GM12878 (cell line): ENCODE measurements at places on chromosomes 11 and 22.

- no peak for DNase-seq
Measured at GRCh38 chr22:38314051-38314932, 2.9 kb downstream of the CSNK1E start.

DNA sequence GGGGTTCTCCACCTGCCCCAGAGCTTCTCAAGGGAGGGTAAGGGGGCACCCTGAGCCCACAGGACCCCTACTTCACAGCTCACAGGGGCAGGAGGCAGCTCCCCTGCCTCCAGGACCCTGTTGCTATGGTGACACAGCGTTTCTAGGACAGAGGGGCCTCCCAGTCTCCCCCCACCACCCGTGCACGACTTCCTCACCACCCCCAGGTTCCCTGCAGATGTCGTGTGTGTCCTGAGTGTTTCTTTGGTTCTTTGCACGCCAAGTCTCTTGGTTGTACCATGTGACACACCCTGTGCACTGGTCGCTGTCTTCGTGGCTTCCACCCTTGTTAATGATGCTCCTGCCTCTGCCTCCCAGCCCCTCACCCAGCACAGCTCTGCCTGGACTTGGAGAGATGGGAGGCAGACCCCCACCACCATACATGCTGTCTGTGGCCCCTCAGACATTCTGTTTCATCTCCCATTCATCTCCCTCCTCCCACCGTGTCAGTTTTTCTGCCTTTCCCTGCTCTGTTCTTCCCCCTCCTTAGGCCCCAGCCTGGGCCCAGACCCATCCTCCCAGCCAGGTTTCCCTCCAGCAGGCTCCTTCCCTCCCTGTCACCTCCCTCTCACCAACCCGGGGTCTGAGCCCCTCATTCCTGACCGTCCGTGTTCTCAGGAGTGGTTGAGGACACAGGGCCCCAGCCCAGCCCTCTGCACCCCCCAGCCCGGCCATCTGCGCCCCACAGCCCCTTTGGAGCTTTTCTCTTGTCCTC lies 24.5 kb upstream of the RAB1B start:
- no peak for DNase-seq

DNA sequence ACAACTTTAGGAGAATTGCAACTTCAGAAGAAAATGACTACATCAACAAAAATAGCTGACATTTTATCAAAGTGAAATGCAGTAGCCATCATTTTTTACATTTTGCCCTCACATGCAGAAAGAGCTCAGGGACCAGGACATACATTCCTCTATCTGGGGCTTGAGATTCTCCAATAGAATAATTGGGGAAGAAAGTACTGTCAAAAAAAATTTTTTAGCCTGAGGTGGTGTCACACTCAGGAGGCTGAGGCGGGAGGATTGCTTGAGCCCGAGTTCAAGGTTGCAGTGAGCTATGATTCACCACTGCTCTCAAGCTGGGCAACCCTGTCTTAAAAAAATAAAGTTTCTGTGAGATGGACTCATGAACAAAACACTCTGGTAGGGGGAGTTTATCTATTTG lies 32.2 kb upstream of the DEPDC7 start:
- DNase-seq, result no peak

DNA sequence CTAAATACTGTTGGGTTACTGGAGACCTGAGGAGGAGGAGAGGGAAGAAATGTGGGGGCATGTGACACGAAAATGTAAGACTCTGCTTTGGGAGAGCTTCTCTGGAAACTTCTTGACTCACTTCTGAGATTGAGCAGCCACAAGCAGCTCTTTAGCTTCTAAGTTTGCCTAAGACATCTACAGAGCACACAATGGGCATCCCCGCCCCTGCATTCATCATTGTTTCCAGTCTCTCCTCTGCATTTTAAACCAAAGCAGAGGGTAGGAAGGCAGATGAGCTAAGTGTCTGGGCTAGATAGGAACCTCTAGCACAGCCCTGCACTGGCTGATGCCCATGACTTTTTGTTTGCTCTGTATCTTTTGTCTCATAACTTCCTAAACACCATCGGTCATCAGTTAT lies 2.1 kb upstream of the OR52D1 start:
- no peak for DNase-seq

DNA sequence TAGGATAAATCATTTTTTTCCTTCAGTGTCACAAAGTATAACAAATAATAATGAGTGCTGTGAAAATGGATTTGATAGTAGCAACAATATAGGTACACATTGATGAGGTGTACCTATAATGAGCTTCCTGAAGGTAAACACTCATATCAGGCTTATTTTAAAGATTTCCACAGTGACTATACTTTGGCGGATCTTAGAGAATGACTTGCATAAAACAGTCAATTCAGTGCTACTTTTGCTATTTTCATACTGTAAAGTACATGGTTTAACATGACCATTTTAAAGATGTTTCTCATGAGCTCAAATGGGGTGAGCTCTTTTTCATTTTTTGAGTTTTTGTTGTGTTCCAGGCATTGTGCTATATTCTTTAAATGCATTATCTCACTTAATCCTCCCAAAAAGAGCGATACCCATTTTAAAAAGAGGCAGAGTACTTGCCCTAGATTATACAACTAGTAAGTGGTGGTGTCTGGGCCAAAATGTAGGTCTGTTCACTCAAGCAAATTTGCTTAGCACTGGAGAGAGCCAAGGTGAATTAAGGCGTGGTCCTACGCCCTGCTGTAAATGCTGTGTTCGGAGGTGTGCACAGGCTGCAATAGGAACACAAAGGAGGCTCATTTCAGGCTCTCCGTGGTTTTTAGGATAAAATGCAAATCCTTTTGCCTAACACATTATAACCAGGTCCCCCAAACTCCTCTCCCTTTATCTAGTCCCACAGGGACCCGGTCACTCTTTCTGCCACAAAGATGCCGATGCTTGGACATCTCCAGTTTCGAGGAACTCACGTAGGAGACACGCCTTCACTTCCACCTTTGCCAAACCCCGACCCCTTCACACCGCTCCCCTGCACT lies 617 bp upstream of the ALKBH3 start:
- no peak for DNase-seq

DNA sequence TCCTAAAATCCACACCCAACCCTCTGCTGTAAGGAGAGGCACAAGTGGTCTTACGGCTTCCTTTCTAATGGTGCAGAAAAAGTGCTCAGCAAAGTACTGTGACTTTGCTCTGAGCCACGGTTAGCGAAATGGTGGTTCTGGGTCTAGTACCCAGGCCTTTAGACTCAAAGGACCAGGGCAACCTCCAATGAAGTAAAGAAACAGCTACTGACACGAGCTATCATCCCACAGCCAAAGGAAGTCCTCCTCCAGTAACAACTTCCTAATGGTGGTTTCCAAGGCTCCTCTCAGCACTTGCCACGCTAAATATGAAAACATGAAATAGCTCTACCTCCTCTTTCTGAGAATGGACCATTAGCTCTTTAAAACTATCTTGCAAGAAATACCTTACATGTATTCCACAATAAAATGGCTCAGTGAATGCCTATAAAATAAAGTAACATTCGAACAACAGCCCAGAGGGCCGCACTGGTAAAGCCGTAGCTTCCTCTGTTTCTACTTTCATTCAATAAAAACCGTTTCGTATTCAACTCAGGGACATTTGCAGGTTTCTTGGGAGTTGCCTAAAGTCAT lies 122.4 kb downstream of the ETS1 start:
- no peak for DNase-seq

- DNase-seq, result no peak
Measured at GRCh38 chr11:102626676-102627075, 1.5 kb upstream of the MMP20 start.

- no peak for DNase-seq
Measured at GRCh38 chr11:1152316-1153104, 5.2 kb upstream of the MUC5AC start.

GRCh38 chr11:111586388-111586831 lies 15.8 kb upstream of the SIK2 start:
- no peak for DNase-seq

DNA sequence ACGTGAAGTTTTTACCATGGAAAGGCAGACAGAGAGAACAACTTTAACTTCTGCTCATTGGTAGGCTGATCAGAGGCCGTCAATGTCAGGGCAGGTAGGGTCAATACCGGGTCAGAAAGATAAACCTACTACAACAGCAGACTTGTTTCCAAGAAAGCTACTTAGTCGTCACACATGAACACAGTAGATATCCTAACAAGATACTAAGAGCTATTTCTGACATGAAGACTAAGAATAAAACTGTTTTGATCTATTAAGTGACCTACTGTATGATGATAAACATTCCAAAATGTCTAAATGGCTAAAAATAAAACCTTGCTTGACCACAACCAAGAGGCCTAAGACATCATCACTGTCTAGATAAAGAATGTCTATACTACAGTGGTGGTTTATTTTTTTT lies 231.3 kb downstream of the CADM1 start:
- DNase-seq, result no peak

DNA sequence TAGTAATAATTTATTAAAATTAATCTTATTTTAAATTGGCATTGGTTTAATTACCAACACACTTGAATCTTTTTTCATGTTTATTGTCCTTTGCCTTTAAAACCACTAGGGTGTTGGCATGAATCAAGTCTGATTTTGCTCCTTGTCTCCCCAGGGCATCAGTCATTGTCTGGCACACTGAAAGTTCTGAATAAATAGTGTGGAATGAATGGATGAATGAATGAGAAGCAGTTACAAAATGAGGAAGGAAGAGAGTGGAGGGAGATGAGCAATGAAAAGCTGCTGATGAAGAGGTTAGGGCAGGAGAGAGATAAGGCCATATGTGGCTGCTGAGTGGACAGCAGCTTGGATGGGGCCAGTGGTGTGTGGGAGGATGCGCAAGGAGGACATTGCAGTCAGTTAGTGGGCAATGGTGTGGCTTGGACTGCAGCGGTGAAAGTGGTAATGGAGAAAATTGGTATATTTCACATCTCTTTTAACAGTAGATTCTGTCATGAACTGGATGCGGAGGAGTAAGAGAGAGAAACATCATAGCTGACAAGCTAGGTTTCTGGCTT lies 132.0 kb downstream of the SPON1 start:
- no peak for DNase-seq

DNA sequence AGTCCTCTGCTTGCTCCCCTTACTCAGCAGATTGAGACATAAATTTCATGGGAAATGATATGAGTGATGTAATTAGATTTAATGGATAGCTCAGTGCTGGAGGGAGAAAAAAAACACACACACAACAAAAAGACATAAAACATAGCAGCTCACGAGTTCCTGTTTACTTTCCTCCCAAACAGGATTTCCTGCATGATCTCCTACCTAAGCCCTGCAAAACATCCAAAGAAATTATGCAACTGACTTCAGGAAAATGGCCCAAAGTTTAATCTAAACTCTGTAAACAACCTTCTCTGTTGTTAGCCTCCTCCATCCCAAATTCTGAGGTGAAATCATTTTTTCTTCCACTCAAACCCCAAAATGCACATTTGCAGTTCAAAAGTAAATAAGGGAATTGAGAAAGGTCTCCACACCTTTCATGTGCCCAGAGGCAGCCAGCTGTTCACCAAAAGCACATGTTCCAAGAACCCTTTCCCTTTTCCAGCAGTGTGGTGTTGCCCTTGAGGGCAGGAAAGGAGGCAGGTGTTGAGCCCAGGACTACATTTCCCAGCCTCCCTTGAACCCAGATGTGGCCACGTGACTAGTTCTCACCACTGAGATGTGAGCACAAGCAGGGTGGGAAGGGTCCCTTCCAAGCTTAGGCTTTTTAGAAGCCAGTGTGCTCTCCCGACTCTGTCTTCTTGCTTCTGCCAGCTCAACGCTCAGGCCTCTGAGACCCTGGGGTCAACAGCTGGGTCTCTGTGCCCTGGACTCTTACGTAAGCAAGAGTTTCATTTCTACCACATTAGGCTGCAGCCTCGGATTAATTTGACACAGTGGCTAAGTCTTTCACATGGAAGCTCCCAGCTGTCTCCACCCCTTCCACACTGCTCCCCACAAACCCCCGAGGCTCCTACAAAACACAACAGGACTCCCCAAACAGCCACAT lies 301.2 kb downstream of the CTTN start:
- no peak for DNase-seq

DNA sequence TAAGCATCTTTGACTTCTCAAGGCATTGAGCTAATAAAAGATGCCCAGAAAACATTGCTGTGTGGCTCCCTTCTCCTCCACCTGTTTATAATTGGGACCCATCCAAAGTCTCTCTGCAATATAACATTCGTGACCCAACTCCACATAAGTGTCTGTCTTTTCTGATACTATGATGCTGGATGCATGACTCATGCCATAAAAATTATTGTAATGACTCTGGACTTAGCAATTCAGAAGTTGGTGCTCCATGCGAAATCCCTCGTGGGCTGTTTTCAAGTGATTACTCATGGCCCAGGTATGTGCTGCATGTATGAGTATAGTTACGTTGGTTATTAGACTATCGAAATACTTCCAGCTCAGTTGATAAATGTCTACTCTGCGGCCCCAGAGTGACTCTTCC lies 11.7 kb downstream of the FJX1 start:
- no peak for DNase-seq

- DNase-seq, result no peak
Measured at GRCh38 chr22:17214416-17215043, 4.7 kb downstream of the ADA2 start.

- DNase-seq, result no peak
Measured at GRCh38 chr11:69390561-69390960, 90.9 kb upstream of the LINC01488 start.

DNA sequence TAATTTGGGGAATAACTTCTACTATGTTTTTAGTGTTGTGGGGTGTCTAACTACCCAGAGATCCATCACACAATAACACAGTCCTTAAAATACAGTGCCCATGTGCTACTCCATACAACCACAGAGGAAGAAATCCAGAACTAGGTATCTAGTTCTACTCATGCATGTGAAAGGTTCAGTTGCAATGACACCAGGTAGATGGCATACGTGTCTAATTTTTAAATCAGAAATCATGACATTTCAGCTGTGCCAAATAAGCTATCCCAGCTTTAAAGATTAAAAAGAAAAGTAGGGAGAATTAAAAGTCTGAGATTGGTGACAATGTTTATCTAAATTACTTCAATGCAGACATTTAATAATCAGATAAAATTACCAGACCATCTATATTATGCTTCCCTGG lies 122.2 kb downstream of the CD44 start:
- DNase-seq, result no peak

DNA sequence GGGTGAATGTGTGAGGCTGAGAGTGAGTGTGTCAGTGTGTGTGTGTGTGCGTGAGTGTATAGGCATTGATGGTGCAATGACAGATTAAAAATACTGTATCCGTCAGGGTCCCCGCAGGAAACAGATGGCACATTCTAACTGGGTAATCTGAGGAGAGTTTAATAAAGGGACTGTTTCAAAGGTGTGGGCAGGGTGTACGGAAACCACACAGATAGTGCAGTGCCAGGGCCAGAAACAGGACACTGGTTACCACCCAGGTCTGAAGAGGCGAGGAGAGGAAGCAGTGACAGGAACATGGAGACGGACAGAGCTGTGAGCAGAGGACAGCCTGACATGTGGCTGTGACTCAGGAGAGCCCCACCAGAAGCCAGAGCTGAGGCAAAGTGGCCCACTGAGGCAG lies 16.5 kb downstream of the P2RX3 start:
- DNase-seq, result no peak

DNA sequence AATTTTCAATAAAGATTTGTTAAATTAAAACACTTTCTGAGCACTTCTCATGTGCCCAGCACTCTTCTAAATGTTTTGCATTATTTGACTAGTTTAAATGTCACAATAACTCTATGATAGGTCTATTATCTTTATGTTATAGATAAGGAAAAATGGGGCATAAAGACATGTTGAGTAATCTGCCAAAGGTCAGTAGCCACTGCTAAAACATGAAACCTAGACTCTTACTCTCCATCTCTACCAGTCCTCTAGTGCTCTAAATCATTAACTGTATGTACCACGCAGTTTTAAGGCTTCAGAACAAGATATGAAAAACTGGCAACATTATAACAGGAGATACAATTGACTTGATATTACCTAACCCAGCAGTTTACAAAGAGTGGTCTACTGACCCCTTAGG lies 6.9 kb downstream of the RAB6A start:
- no peak for DNase-seq
